ENCODE measurements at places on chromosomes 7 and 10.

DNA sequence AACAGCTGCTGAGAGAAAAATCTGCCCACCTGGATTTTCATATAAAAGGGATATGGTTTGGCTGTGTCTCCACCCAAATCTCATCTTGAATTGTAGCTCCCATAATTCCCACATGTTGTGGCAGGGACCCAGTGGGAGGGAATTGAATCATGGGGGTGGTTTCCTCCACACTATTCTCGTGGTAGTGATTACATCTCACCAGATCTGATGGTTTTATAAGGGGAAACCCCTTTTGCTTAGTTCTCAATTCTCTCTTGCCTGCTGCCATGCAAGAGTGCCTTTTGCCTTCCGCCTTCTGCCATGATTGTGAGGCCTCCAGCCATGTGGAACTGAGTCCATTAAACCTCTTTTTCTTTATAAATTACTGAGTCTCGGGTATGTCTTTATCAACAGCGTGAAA lies 20.8 kb upstream of the MKI67 start:
- no peak for DNase-seq

- DNase-seq: no peak
Measured at GRCh38 chr10:121138918-121139317, 287.8 kb downstream of the WDR11 start.

GRCh38 chr7:100884736-100885439 lies 4.6 kb downstream of the UFSP1 start:
- DNase-seq: no peak

GRCh38 chr10:57716884-57717283 lies 550.8 kb downstream of the IPMK start:
- DNase-seq: no peak

DNA sequence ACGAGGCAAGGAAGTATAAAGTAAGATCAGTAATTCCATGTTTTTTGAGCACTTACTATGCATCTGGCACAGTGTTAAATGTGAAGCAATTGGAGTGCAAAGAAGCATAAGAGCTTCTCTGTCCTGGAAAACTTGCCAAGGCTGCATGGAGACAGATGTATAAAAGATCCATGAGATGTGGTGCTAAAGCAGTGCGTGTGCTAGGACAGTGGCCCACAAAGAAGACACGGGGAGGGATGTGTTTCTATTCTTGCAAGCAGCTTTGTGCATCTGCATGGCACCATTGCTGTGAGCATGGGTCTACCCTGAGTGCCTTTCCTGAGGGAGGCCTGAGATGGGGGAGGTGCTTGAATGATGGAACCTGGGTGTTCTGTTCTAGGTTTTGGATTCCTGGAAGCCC lies 5.1 kb upstream of the CDHR3 start:
- DNase-seq: no peak

DNA sequence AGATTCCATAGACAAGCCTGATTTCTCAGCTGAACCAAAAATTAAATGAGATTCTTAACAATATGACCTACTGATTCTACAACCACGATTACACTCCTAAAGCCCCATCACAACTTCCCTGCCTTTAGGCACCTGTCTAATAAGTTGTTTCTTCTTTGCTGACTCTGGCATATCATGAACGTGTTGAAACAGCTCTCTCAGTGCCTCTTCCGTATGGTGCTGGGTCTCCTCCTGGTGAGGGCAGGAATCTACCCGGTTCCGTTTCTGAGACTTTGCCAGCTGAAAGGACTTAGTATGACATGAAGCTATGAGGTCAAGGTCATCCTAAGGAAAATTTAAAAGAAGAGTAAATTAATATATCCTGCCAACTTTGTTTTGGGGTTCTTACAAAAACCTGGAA lies 48.6 kb downstream of the ARHGAP19 start:
- no peak for DNase-seq

- no peak for DNase-seq
Measured at GRCh38 chr7:40749877-40750276, 615.1 kb downstream of the SUGCT start.
